Naive thymus-derived CD4-positive, alpha-beta T cell (primary cell): ENCODE measurements at places on chromosomes 7 and 10.
A peak's percentile ranks its signal among the peaks of the same experiment; 100 is the strongest.

DNA sequence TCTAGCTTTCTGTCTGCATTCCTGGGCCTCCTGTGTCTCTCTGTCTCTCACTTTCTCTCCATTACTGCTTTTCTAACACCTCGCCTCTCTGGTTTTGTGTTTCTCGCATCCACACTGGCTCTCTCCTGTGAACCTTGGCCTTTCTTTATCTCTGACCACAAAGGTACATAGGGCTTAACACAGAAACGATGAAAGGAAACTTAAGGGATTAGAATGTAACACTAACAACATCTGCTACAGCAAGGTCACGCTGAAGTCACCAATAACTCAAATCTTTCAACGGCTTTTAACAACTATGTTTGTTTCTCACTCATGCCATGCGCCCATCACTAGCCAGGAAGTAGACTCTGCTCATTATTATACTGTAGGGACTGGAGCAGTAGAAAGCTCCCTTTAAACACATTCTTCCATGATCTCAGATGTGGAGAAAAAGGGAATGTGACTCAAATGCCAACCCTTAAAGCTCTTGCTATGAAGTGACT is 9.3 kb upstream of the OR6V1 start:
- DNase-seq, result no peak

DNA sequence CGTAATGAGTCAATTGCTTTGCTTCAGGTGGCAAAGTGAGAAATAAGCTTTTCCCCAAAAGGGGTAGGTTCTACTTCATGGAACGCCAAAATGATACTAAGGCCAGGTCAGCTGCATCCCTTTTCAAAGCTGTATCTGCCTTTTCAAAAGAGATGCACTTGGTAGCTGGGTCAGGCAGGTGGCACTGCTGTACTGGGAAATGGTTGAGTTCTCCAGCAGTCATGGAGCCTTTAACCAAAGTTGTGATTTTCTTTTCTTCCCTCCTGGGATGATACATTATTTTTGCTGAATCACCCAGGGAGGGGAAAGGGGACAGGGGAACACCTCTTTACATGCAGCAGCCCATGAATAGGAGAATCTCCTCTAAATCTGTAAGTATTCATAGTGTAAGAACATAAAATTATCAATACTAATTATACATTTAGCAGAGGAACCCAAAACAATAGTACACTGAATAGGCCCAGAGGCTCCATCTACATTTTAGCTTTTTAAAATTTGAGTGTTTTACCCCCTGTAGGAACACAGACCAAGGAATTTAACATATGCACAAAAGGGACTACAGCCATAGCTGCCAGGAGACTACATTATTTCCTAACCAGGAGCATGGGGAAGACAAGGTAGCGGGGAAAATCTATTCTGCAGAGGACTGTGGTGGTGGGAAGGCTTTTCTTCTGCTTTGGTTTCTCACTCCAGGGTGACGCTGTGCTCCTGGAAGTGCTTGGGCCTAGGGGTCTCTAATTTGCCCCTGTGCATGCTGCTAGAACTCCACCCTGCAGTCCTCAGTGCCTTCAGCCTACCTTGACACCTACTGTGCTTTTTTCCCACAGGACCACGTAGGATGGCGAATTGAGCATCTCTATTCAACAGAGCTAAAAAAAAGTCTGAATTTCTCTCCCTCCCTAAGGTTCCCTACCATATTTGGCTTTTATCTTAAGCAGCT is 6.4 kb upstream of the GPR22 start:
- DNase-seq, result peak; percentile 47

DNA sequence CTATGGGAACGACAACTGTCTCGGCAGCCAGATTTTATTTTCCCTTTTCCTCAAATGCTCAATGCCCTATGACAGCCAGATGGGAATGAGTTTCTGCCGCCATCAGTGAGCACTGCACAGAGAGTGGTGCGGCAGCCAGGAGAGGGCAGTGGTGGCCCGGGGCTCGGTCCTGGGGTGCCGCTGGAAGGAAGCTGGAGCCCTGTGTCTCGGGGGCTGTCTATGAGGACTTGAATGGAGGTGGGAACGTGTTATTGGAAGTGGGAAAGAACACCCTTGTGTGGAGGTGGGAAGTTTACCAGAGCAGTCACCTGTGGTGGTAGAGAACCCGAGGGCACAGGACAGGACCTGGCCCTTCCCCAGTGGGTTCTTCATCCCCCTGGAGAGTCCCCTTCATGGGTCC is 35.8 kb downstream of the JAKMIP3 start:
- no peak for DNase-seq

DNA sequence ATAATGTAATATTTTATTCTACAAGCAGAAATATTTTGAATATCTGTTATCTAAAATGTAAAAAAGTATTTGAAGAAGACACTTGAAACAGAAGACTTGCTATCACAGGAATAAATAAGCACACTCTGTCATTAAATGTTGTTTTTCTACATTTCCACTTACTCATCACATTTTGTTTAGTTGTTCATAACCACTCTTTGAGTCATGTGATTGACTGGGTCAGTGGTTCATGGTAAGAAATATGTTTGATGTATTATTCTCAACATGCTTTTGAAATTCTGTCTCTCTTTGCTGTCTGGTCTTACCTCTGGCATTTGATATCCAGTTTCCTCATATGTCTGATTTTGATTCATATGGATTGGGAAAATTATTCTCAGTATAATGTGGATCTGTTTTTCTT is 171.8 kb downstream of the SUGCT start:
- DNase-seq, result no peak

- no peak for DNase-seq
Observed at GRCh38 chr7:81767926-81768325, 1.9 kb downstream of the HGF start.

DNA sequence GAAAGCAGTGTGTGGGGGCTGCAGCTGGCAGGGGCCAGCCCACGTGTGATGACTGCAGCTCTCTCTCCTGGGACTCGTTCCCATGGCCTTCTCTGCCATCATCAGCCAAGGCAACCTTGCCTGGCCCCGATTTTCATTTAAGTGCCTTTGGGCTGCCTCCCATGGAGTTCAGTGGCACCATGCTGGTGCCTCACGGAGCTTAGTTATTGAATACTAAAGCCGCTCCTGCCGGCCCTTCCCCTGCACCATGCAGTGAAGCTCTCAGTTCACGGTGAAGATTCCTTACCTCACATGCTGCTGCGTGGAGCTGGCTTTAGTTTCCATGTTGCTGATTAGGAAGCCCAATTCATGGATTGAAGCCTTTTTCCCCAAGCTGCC is 141.5 kb upstream of the EEPD1 start:
- no peak for DNase-seq

DNA sequence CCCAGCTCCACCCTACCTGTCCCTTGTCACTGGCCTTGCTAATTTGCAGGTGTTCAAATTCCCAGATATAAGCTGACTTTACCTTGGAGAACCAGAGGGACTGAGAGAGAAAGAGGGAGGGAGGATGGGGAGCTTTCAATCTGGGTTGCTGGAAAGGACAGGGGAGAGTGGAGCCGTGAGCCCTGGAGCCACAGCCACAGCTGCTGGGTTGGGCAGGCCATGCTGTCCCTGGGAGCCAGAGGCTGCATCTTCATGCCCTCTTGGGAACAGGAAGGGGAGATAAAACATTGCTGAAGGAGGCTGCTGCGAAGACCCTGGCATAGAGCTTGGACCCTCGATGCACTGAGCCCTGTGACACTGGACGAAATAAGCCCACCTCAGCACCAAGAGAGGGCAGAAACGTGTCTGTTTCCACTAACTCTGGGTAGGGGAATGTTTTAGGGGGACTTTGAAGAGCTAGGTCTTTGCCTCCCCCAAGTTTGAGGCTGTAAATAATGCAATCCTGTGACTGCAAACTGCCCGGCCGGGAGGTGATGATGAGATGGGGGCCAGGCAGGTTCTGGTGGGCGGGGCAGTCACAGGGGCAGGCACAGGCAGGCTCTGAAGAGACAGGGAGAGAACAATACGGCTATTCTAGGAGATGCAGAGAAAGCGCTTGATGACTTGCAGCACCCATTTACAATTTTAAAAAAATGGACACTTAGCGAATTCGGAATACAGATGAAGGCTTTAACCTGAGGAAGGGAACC is 5.8 kb upstream of the JAKMIP3 start:
- no peak for DNase-seq

- no peak for DNase-seq
Observed at GRCh38 chr10:30990971-30991646, 40.6 kb downstream of the ZNF438 start.

GRCh38 chr10:116785867-116786266 is 43.5 kb upstream of the HSPA12A start:
- DNase-seq, result no peak

DNA sequence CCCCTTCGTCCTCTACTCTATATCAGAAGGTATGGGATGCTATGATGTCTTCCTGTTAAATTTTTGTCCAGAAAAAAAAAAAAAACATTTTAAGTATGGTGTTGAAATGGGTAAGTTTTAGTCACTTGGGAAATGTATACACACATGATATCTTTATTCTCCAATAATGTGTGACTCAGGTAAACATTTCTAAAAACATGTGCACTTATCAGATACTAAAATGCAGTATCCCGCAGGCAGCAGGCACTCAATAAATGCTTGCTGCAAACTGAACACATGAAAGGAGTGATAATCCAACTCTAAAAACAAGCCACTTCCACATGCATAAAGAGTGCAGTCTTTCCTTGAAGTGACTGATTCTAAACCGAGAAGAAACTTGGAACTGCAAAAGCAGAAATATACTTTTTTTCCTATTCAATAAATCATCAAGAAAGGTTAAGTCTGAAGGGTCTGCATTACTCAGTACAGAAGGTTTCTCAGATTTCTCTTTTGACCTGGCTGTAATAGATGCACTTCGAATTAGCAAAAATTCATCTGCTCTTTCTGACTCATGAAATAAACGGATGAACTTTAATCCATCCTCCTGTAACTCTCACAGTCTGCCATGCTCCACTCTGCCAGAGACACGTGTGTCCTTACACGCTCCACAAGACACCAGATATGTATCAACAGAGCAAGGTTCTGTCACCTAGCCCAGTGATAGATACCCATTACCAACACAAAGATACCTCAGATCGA is 84.0 kb downstream of the HIPK2 start:
- DNase-seq, result no peak

- DNase-seq, result peak; percentile 43
Observed at GRCh38 chr7:3154881-3155494, 111.3 kb upstream of the CARD11 start.

GRCh38 chr7:123757095-123757494 is 8.3 kb upstream of the WASL start:
- DNase-seq, result no peak

- DNase-seq, result peak; percentile 84
Observed at GRCh38 chr7:105352018-105352612, 36.6 kb downstream of the SRPK2 start.

GRCh38 chr10:109929501-109930219 is 6.3 kb upstream of the XPNPEP1 start:
- no peak for DNase-seq

DNA sequence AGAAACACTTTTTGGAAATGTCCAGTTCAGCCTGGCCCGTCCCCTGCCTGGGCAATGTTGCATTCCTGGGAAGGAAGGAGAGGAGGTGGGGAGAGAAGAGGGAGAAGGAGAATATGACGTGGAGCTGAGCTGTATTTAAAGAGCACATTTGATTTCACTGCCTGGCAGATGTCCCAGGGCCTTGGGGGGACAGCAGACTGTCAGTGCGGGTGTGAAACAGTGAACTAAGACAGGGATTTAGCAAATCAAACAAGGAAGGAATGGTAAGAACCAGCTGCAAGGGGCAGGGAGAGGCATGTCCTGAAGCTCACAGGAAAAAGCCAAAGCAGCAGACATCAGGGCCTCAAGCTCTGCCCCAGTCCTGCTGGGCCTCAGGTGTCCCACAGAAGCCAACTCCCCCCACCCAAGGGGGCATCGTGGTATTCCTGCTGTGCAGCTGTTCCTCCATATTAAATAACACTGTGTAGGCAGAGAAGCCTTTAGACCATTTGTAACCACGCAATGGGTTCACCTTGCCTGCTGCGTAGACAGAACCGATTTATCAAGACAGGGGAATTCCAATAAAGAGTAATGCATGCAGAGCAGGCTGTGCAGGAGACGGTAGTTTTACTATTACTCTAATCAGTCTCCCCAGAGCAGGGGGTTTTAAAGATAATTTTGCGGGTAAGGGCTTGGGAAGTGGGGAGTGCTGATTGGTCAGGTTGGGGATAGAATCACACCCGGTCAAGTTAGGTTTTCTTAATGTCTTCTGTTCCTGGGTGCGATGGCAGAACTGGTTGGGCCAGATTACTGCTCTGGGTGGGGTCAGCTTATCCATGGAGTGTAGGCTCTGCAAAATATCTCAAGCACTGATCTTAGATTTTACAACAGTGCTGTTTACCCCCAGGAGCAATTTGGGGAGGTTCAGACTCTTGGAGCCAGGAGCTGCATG is 18.3 kb downstream of the LEP start:
- no peak for DNase-seq

DNA sequence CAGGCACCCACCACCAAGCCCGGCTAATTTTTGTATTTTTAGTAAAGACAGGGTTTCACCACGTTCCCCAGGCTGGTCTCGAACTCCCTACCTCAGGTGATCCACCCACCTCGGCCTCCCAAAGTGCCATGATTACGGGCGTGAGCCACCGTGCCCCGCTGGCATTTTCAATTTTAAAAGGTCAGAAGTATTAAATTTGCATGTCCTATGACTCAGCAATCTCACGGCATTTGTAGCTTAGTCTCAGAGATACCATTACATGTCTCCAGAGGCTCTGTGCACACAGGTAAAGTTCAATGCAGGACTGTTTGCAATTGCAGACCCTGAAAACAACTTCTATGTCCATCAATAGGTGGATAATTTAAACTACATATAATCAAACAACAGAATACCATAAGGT is 99.2 kb downstream of the DLG5 start:
- DNase-seq, result no peak

DNA sequence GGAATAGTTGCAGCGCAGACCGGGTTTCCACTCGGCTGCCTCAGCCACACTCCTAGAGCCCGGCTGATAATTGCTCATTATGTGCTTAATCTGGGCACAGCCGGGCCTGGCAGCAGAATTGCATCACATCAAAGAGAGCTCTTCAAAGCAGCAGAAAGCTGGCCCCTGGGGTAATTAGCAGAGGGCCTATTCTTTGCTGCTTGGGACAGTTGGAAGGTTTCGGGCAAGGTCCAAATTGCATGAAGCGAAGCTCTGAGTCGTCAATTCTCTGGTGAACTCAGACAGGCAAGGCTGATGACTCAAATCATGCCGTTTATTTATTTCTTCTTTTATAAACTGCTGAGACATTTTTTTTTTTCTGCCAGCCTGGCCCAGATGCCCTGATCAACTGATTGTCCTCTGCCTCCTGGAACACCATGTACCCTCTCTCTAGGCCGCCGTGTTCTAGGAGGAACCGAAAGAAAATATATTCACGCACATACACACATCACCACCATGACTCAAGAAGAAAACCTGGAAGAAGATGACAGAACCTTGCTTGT is 242.2 kb downstream of the RAB11FIP2 start:
- DNase-seq, result no peak
